AG04450 (cell line): ENCODE measurements at places on chromosomes 11 and 22.

DNA sequence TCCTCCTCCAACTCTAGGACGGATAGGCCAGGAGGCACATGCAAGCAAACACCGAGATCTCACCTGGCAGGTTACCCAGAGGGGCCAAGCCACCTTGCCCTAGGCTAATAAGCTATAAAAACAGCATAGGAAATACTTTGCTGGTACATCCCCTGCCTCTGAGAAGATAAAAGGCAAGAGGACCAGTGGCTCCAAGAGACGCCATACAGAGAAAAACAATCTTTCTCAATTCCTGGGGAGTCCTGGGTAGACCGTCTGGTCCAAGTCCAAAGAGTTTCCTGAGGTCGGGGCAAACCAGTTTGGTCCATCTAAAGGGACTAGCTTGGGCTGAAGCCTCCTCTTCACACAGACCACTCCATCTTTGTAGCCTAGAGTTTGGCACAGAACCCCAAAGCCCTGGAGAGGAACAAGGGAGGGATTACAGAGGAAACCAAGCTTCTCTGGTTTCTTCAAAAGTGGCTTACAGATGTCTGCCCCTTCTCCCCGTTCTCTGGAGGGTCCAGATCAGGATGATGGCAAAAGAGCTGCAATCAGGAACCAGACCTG lies 40.4 kb downstream of the NUMA1 start:
- no peak for DNase-seq

DNA sequence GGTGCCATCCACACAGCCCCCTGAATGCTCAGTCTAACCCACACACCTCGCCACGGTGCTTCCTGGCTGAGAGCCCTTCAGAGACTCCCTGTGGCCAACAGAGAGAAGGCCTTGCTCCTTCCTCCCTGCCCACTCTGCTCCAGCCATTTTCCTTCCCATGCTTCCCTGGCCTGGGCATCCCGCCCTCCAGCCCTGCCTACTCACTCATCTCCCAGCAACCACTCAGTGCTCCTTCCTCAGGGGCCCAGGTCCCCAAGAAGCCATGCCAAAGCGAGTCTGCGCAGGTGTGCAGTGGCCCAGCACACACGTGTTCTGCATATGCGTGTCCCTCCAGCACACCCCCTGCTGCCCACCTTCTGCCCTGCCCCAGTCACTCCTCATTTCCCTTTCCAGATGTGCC lies 56.4 kb downstream of the NECTIN1 start:
- no peak for DNase-seq

- no peak for DNase-seq
Measured at GRCh38 chr11:76159983-76160661, 46.2 kb downstream of the WNT11 start.

- no peak for DNase-seq
Measured at GRCh38 chr11:130314184-130314749, 450 bp downstream of the ZBTB44 start.

DNA sequence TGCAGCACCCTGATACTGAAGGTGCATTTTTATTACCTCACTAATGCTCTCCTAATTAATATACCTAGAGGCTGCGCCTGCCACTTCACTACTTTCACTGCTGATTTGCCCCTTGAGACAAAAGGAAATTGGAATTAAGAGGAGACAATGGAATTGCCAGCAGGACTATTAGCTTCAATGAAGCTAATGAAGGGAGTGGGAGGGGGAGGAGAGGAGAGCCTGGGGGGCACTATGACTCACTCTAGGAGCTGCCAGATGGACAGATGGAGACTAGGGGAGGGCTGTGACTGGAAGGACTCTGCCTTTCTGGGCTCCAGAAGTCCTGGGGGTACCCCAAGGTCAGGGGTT lies 102.8 kb upstream of the DRD2 start:
- DNase-seq, result no peak

DNA sequence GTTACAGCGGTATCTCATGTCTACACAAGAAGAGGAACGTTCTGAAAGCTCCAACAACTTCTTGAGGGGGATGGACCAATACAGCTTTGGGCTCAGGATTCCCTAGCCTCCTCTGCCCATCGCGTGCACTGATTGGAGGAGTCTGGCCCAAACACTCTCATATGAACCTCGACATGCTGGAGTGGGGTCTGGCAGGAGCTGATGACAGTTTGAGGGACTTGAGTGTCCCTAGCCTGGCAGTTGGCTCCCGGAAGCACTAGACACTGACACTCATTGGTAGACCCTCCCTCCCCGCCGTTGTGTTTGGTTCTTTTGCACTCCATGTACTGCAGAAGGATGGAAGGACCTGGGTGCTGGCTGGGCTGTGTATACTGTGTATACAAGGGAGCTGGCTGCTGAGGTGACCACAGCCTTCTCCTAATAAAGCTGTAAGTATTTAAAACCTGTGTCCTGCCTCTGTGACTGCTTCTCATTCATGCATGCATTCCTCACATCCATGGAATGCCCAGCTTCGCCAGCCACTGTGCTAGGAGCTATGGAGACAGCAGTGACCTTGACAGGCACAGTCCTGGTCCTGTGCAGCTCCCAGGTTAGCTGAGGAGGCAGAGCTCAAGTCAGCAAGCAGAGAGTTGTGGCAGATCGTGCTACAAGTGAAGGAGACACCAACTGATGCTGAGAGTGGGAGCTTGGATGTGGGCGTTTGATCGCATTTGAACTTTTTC lies 27.9 kb downstream of the ADAMTS15 start:
- no peak for DNase-seq

- DNase-seq, result no peak
Measured at GRCh38 chr22:43289531-43289963, 53.6 kb downstream of the SCUBE1 start.

- no peak for DNase-seq
Measured at GRCh38 chr11:5196731-5197130, 3.8 kb downstream of the OR51V1 start.

DNA sequence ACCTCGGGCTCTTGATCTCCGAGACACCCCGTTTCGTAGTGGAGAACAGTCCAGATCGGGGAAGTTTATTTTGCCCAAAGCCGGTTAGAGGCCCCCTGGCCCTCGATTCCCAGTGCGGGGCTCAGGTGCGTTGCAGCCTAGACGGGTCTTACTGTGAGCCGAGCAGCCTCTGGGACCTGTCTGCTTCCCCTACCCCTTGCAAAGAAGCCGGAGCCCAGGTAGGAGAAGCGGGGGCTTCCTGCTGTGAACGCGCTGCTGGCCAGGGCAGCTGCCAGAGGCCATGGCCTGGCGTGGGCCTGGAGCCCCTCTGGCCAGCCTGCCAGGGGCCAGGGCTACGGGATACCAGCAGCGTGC lies 621 bp downstream of the TSPO start:
- DNase-seq, result no peak

GRCh38 chr11:5507933-5508305 lies 1.8 kb downstream of the UBQLN3 start:
- DNase-seq, result no peak

- DNase-seq, result no peak
Measured at GRCh38 chr11:134668796-134669195, 256.8 kb upstream of the B3GAT1 start.

DNA sequence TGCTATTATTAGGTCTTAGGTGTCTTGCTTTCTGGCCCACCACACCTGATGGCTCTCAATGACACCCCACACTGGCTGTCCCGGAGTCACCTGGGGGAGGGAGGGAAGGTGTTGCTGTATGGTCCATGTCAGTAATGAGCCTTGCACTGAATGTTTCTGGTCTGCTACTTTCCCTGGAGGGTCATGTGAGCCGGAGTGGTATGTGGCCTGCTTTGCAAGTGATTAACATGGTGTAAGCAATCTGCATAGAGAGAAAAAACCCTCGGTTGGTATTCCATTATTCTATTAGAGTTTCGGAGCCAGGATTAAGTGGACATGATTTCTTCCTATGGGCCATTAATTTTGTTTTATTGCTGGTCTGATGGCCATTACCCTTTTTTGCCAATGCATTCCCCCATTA lies 63.9 kb downstream of the PKNOX2 start:
- DNase-seq, result no peak

DNA sequence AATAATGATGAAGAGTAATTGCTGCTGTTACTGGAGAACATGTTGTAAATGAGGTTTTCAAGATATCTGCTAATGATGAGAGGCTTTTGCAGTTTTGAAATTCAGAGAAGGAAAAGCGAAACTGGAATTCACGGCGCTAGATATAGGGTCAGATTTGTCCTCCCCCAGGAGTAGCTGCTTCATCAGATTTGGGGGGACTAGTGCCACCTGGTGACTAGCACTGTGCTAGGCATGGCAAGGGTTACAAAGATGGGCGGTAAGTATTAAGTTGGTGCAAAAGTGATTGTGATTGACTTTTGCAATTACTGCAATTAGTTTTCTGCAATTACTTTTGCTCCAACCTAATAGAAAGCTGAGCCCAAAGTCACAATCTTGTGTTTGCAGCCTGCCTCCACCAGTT lies 879.9 kb upstream of the TENM4 start:
- no peak for DNase-seq

DNA sequence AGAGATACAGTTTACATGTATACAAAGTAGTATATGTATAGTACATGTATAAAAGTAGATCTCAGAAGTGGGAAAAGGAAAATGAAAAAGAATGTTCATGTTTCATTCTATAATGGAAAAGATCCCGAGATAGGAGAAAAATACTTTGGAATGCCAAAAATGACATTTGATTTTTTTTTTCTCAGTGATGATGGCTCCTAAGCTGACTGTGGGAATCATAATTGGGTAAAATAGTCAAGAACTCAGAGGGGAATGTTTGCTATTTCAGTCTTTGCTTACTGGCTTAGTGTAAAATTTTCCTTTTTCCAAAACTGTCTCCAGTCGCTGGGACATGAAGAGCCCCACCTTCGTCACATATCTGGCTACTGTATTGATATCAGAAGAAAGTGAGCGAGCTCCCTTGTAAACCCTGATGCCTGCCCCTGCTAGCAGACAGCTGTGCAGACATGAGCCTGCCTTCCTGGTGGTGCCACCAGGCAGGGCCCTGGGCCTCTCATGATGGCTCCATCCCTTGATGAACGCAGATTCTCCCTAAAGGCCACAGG lies 944.6 kb downstream of the NTM start:
- DNase-seq, result no peak

GRCh38 chr11:130787973-130788570 lies 128.2 kb downstream of the SNX19 start:
- no peak for DNase-seq

DNA sequence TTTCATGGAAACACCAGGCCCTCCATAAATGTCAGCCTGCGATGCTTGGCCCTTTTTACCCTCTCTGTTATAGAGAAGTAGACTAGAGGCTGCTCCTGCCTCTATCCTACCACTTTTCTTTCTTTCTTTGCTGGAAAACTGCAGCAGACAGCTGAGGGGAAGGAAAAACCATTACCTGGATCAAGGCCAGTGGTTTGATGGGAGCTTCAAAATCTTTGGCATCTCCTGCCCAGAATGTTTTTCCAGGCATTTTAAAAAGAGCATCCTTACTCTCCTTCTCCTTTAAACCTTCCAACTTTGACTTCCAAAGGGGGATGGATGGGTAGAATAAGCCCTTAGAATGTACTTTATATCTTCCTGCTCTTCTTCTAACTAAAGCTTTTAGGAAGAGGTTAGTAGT lies 44.9 kb downstream of the EXT2 start:
- DNase-seq, result no peak

GRCh38 chr11:32309530-32310213 lies 125.7 kb downstream of the WT1 start:
- DNase-seq, result no peak

GRCh38 chr11:36412781-36413383 lies 97.2 kb downstream of the TRAF6 start:
- peak; percentile 50 for DNase-seq

GRCh38 chr11:132980670-132981069 lies 551.6 kb downstream of the OPCML start:
- DNase-seq, result no peak

GRCh38 chr11:44380009-44380313 lies 70.0 kb upstream of the ALX4 start:
- no peak for DNase-seq

DNA sequence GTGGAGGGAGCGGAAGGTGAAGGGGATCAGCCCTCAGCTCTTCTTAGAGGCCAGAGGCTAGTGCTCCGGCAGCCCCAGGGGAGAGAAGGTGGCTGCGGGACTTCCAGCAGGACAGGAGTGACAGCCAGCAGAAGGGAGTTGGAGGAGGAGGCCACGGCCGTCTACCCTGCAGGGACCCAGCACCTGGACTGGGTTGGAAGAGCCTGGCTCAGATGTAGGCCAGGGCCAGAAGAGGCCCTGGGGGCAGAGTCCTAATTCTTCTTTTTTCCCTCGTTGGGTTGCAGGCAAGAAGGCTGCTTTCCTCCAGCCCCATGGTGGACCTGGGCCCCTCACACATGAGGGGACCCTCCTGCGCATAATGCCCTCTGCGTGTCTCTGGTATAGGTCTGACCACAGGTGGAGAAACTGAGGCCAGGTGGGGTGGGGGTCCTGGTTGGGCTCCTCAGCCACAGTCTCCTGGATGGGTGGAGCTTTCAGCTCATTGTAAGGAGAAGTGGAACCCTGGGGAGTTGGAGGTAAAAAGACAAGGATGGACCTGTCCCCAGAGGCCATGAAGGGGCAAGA lies 2.3 kb upstream of the MCAM start:
- no peak for DNase-seq

DNA sequence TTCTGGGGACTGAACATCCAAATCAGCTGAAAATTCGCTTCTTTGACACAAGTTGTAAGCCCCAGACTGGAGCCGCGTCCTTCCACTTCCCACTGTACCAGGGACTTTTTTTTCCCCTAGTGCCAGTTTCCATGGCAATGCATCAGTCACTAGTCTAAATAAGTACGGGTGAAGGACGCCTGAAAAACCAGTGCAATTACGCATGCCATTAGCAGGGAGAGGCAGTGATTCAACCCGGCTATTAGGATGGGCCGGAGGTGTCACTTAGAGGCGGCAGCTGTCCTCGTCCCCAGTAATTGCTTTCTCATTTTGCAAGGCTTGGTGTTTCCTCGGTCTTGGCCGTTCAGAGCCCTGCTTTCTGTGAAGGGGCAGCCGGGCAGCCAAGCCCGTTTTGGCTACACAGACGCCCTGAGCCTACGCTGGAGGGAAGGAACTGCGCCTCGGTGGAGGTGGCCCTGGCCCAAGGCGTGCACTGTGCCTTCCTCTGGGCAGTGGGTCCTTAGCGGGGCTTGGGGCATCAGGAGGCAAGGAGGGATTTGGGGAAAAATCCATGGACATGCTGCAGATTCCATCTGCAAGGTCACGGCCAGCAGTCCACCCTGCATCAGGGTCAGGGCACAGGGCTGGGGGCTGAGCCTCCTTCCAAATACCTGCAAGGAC lies 319.7 kb downstream of the CTTN start:
- no peak for DNase-seq

- DNase-seq, result no peak
Measured at GRCh38 chr22:22702237-22703202, 58.1 kb downstream of the GGTLC2 start.

DNA sequence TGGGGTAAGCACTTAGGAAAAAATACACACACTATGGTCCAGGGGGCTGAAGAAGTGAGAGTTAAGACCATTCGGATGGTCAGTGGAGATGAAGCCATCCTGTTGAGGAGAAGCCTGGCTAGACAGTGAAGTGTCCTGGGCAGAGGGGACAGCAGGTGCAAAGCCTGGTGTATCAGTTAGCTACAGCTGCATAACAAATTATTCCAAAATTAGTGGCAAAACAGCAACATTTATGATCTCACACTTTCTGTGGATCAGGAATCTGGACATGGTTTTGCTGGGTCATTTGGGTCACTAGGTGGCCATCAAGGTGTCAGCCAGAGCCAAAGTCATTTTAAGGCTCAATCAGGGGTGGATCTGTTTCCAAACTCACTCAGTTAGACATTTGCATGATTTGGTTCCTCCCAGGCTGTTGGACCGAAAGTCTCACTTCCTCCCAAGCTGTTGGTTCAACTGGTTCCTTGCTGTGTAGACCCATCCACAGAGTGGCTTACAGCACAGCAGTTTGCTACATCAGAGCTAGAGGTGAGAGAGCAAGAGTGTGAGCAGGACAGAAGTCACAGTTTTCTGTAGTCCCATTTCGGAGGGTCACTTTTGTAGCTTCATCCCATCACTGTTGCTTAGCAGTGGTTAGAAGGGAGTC lies 80.1 kb upstream of the ALX4 start:
- DNase-seq, result no peak
